ENCODE measurements at places on chromosomes 5 and 9.

DNA sequence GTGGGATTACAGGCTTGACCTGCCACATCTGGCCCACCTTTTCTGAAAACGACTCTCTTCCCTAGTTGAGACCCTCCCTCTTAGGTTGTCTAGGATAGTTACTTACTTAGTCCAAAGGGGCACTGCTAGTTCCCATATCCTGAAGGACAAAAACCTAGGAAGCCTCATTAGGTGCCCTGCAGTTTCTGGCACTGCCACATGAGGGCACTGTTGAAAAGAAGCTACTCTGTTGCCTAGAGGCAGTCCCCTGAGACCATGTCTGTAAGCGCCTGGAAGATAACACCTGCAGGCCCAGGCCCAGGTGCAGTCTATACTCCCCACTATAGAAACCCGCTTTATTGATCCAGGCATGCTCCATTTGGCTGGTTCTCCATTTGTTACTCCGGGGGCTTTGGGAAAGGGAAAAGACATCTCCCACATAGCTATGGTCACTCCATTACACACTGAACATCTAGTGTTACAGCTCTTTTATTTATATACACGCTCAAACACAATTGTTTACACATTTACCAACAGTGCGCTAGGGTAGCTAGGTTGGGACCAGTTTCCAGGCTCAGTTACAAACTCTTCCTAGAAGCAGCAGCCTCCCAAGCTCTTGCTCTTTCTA is 73.4 kb upstream of the PPARGC1B start:
- no peak for DNase-seq

DNA sequence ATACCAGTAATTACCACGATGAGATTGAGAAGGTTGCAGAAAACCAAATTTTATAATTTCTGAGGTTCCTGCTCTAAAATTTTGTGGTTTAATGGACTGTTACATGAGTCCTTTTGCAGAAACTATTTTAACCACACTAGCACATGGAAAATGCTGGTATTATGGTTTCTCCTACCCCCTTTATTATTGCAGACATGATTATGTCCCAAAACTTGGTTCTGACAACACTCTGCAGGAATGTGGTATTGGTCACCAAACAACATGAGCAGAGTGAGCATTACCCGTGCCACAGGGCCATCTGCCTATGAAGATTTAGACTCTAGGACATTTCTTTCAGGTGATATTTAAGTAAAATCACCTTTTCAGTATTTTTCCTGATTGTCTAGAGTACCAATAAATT is 2.8 kb upstream of the ECM2 start:
- no peak for DNase-seq

- no peak for DNase-seq
Observed at GRCh38 chr5:151040211-151040747, 19.9 kb downstream of the GPX3 start.

DNA sequence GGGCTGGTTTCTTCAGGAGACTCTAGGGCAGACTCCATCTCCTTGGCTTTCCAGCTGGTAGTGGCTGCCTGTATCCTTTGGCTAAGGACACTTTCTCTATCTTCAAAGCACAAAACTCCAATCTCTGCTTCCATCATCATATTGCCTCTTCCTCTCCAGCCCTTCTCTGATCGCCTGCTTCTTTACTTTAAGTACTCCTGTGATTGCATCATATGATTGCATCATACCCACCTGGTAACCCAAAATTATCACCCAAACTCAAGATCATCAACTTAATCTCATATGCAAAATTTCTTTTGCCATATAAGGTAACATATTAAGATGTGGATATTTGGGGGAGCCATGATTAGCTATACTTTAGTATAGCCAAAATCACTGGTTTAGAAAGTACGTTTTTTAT is 1092.6 kb upstream of the CDH6 start:
- DNase-seq, result no peak

DNA sequence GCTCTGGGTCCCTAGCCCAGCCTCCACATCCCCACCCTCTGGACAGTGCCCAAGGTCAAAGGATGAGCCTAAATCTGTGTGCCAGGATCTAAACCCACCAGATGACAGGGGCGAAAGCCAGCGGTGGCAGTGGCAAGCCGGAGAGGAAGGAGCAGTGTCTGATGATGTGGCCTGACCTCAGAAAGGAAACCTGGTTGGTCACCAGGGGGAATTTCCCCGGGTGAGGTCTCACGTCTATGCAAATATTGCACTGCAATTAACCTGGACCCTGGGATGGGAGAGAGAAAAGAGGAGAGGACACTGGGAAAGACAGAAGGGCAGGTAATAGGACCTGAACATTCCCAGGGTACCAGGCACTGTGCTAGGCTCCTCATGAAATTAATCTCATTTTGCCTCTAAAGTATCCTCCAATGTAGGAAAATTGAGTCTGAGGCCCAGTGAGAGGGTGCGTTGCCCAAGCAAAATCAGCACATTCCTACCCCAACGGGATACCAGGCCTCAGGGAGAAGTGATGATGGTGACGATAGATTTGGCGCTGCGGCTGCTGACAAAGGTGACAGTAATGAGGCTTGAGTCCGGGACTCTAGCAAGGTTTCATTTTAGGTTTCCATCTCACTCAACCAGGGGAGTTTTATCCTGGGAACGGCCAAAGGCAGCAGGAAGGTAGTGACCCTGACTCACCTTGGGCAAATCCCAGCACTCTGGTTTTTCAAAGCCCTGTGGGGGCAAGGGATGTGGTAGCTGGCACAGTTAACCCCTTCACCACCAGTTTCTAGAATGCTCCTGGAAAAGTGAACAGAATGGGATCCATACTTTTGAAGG is 13.4 kb upstream of the TNIP1 start:
- no peak for DNase-seq

DNA sequence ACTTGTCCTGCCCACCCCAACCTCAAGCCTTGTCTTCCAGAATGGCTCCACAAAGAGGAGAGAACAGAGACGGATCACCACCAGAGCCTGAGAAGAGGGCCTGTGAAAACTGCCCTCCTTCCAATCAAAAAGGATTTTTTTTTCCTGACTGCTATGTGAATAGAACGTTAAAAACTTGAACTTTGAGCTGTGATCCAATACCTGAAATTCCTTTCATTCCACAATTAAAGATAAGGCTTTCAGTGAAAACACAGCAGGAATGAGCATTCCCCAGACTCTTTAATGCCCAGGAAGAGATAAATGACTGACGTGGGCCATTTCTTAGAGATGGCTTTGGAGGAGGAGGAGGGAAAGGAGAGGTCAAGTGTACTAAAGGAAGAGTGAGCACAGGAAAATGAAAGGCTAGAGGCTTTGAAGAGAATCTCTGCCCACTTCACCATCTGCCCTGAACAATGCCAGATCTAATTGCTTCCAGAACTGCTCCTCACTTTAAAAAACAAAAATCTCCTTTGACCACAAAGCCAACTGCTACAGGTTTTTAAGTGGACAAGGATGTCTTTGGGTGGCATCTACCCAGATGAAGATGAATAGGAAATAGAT is 177.9 kb upstream of the MAP3K1 start:
- no peak for DNase-seq

- DNase-seq, result no peak
Observed at GRCh38 chr5:12883395-12883794, 979.1 kb upstream of the CTNND2 start.

Measured in renal cortex interstitium (tissue), 15 donors.